ENCODE measurements at places on chromosomes 3 and 15. TPM values are rescaled to one million over a fixed set of nuclear protein-coding genes. Genes with fewer than 3 reads are reported as not detected.
A peak's percentile ranks its signal among the peaks of the same experiment; 100 is the strongest.

DNA sequence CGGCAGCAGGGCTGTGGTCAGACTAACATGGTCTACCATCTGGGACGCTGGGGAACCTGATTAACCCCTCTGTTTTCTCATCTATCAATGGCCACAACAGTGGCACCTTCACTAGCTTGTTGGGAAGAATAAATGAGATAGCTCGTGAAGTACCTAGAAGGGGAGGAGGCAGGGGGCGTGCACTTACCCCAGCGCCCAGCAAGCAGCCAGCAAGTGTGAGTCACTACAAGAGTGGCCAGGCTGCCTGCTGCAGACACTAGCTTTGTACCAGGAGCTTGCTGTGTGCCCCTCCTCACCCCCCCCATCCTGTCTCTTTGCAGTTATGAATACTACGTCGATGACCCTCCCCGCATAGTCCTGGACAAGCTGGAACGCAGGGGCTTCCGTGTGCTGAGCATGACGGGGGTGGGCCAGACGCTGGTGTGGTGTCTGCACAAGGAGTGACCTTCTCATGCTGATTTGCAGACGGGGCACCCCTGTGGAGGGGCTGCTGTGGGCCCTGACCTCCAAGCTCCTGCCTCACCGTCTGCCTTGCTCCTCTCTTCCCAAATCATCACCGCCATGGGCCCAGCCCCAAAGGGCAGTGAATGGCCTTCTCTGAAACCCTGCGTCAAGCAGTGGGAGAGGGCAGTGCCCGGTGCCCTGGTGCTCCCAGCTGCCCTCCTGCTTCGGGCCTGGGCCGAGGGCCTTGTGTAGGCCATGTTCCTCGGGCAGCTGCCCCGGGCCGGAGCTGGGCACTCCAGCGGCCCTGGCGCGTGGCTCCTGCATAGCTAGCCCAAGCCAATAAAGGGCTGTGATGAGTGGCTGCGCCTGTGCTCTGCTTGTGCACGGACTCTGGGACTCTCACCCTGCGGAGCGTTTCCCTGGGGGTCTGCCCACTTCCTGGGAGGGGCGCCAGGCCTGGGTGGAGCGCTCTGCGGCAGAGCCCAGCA is 2.6 kb upstream of the C15orf62 start:
- peak; percentile 50 for DNase-seq

GRCh38 chr3:184368116-184368515 is 6.6 kb downstream of the POLR2H start:
- no peak for DNase-seq

DNA sequence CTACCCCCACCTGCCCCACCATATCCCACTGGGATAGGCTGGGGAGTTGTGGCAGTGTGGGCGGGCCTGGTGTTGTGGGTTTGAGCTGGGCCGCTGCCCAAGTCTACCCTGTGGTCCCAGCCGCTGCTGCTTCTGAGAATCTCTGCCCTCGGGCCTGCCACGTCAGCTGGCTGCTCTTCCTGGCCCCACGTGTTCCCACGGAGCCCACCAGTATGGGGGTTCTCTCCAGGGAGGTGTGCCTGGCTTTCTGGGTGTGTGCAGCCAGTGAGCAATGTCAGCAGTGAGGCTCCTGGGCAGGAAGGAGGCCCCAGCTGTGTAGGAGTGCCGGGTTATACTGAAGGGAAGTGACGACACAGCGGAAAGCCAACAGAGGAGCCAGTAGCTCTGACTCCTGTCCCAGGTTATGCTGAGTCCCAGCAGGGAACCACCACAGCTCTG is 10.5 kb downstream of the GNAI2 start:
- peak; percentile 92 for DNase-seq

- DNase-seq, result no peak
Observed at GRCh38 chr3:174002543-174002942, 605.0 kb downstream of the NLGN1 start.

DNA sequence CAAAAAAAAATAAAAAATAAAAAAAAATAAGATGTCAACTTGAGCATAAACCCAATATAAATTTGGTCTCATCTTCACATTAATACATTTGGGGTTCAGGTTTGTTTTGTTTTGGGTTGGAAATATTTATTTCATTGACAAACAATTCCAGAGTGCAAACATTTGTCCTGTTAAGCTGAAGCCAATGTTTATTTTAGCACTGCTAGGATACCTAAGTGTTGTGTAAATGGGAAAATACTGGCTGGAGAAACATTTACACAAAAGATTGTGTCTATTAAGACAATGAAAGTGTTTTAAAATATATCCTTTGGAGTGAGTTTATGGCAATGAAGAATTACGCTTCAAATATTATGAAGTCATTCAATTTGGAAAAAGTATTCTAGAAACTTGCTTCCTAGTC is 91.1 kb downstream of the MEIS2 start:
- no peak for DNase-seq

GRCh38 chr3:100709842-100710260 is 557 bp downstream of the TFG start:
- peak; percentile 20 for DNase-seq

DNA sequence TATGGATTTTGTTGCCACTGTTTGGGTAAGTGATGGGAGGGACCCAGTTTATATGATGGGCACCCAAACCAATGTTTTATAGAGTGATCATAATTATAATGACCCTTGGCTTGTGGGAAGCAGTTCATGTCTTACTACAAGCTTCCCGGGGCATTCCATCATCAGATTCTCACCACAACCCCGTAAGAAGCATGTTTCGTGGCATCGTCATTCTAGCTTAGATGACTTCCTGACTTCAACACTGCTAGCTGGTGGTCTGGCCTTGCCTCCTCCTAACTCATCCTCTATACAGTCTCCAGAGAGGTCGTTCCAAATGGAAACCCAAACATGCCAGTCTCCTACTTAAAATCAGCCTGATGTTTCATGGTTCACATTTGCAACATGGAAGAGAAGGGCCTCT is 226.9 kb downstream of the ADAMTS9 start:
- peak; percentile 98 for DNase-seq

DNA sequence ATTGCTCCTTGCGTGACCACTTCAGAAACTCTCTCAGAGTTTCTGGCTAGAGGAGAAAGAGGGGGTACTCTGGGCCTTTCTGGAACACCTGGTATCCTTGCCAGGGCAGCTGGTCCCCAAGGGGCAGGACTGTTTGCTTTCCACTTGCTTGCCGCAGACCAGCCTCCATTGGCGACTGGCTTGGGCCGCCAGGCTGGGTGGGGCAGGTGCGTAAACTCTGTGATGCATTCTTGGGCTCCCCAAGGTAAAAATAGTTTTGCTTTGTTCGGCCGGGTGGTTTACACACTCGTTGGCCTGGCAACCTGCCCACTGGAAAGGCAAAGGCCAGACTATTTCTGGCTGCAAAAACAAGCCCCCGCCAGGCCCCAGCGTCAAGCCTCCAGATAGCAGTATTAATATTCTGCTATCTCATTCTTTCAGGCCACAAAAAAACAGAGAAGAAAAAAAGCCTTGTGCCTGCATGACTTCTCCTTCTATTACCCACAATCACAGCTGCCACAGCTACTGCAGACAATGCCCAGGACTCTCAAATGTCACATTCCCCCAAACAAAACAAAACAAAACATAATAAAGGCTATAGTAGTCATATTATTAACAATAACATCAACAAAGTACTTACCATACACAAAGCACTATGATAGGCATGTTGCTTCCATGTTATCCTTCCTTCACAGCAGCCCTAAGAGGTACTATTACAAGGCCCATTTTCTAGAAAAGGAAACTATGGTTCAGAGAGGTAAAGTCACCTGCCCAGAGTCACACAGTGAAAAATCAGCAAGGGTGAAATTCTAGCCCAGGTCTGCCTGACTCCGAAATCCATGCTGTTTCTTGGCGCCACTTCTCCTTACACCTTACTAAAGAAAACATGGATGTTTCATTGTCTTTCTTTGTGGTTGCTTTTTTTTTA is 14.0 kb upstream of the SSUH2 start:
- DNase-seq, result peak; percentile 21

GRCh38 chr3:185733980-185734724 is 90.7 kb downstream of the IGF2BP2 start:
- peak; percentile 89 for DNase-seq

DNA sequence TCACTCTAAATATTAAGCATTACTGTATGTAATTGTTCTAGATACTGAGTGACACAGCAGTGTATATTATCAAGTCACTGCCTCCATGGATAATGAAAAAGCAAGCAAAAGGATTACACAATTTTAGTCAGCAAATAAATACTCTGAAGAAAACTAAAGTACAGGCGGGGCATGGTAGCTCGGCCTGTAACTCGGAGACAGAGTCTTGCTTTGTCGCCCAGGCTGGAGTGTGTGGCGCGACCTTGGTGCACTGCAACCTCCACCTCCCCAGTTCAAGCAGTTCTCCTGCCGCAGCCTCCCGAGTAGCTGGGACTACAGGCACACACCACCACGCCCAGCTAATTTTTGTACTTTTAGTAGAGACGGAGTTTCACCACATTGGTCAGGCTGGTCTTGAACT is 32.7 kb downstream of the RBM6 start:
- DNase-seq, result no peak

- peak; percentile 2 for DNase-seq
Observed at GRCh38 chr3:18079739-18080138, 337.3 kb upstream of the TBC1D5 start.

DNA sequence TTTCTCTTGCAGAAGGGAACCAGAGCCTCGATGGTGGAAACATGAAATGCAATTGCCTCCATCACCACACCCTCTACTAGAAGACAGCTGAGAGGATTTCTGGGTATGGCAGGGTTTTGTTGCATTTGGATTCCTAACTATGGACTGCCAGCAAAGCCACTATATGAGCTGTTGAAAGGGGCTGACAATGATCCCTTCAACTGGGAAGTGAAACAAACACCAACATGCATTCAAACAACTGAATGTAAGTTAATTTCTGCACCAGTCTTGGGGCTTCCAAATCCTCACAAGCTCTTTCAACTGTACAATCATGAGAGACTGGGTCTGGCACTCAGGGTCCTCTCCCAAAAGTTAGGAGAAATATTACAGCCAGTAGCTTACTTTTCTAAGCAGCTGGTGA is 116.7 kb upstream of the PLCL2 start:
- no peak for DNase-seq

DNA sequence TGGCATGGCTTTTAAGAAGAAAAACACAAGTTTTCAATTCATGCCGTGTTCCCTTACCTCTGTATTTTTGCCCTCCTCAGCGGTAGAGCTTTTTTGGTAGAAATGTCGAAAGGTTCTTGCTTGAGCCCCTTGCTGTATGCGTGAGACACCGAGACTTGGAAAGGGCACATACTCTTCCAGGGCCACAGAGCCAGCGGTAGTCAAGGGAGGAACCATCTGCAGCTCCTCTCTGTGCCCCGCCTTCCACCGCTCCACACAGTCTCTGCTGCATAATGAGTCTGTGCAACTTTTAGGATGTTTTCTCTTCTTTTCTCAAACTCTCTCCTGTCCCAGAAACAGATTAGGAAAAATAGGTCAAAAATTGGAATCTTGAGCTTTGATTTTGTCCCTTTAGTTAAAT is 77.5 kb downstream of the LPP start:
- DNase-seq, result no peak

DNA sequence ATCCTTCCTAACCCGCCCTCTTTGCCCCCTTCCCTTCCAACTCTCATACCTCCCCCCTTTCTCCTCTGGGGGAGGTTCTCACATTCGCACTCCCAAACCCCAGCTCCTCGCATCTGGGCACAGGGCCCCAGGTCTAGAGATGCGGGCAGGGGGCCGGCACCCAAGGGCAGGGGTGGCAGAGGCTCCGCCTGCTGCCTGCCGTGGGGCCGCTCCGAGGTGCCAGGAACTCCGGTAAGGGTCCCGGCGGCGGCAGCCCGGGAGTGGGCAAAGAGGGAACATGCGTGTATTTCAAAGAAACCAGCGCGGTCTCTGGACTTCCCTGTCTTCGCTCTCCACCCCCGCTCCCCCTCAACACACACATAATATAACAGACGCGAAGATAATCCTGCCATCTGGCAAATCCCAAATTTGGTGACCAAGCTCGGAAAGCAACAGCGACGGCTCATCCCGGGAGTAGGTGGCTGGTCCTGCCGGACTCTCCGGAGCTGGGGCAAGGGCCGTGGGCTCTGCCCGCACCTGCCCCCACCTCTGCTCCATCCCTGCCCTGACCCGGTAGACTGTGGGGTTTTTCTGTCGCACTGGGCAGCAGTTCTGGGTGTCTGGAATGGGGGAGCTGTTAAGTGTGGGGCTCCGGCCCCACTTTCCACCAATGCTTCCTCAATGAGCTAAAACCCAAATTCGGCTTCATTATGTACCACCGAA is 31.0 kb downstream of the NR2F2 start:
- DNase-seq, result no peak

Gene CYP1A2
- polyA plus RNA-seq, result not detected

Gene CYP11A1
- polyA plus RNA-seq, result 0.46 TPM

Gene LMAN1L
- not detected for polyA plus RNA-seq

Gene ZKSCAN7
- 3.0 TPM for polyA plus RNA-seq

Gene ADCY5
- polyA plus RNA-seq, result 0.14 TPM

Gene LDHAL6B
- not detected for polyA plus RNA-seq

Gene KLHDC8B
- 16.3 TPM for polyA plus RNA-seq

Gene CLDN1
- polyA plus RNA-seq, result 7.3 TPM

Gene CPLX3
- not detected for polyA plus RNA-seq

Gene EID1
- 191 TPM for polyA plus RNA-seq

Gene IMPG2
- 0.06 TPM for polyA plus RNA-seq

Gene KAT2B
- 1.6 TPM for polyA plus RNA-seq

Gene DLL4
- 3.6 TPM for polyA plus RNA-seq

Gene CCDC39
- not detected for polyA plus RNA-seq

Gene OSTN
- polyA plus RNA-seq, result not detected
